Activated T-helper 1 cell treated with anti-CD3 and anti-CD28 coated beads, Interleukin-2, amount 50 U/mL, for 16 hours (primary cell): ENCODE measurements at places on chromosomes 3 and 15.

DNA sequence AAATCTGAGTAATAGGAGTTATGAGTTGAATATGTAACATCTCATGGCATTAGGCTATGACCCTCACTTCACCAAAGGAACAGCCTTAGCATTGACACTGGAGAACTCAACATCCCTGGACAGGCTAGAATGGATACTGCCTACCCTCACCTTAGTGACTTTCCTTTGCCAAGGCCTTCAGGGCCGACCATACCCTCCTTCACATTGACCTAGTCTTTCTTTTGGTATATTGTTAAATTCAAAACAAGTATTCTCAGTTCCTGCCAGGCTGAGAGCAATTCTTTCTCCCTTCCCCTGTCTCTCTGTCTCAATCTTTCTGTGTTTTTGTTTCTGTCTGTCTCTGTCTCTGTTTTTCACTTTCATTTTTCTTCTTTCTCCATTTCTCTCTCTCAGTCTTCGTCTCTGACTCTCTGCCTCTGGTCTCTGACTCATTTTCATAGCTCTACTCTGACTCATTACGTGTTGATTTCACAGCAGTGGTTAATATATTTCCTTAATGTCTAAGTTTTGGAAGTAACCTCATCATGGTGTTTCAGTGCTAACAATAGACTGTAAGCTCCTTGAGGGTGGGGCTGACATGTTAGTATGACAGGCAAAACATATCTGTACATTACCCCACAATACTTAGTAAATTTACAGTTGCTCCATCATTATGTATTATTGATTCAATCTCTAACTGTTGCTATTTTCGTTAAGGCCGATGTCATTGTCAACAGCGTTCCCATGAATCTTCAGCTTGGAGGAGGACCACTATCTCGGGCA lies 32.5 kb downstream of the PARP15 start:
- no peak for DNase-seq

DNA sequence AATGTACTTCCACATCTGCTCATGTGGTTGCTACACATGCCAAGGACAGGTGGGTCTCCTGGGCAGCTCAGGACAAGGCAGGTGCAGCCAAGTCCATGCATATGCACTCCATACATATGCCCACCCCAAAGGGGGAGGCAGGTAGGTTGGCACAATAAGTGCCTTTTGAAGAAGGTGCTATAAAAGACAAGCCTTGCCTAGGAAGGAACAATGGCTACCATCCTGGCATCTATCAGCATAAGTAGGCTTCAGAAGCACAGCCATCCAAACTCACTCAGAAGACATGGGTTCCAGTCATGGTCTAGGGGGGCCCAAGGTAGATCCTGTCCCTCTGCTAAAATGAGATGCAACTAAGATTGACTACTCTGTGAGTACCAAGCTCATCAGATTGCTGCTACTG lies 34.6 kb downstream of the NBEAL2 start:
- DNase-seq: no peak

GRCh38 chr15:57143511-57144078 lies 225.2 kb downstream of the TCF12 start:
- DNase-seq: no peak

DNA sequence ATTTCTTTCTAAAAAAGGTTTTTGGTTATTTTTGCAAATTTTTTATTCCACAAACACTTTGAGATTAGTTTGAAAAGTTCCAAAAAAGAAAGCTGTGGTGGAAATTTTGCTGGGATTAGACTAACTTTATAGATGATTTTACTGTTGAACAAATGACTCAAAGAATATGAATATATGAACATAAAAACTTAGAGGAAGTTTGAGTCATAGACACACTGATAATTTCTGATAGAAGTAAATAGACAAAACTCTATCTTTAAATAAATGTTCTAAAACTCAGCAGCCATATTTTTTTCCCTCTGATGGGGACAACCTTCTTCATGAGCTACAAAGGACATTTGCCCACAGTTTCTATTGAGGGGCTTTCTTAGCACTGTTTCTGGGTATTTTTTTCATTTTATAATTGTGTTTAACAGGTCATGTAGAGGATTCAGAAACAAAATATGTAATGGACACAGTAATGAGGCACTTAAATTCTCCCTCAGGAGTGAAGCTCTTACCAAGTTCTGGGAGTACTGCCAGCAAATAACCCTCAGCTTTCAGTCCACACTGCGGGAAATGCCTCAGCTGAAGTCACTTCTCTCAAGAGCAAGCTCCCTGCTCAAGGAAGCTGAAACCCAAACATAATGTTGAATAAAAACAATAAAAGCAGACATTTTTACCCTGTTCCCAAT lies 157.6 kb downstream of the NFKBIZ start:
- no peak for DNase-seq

DNA sequence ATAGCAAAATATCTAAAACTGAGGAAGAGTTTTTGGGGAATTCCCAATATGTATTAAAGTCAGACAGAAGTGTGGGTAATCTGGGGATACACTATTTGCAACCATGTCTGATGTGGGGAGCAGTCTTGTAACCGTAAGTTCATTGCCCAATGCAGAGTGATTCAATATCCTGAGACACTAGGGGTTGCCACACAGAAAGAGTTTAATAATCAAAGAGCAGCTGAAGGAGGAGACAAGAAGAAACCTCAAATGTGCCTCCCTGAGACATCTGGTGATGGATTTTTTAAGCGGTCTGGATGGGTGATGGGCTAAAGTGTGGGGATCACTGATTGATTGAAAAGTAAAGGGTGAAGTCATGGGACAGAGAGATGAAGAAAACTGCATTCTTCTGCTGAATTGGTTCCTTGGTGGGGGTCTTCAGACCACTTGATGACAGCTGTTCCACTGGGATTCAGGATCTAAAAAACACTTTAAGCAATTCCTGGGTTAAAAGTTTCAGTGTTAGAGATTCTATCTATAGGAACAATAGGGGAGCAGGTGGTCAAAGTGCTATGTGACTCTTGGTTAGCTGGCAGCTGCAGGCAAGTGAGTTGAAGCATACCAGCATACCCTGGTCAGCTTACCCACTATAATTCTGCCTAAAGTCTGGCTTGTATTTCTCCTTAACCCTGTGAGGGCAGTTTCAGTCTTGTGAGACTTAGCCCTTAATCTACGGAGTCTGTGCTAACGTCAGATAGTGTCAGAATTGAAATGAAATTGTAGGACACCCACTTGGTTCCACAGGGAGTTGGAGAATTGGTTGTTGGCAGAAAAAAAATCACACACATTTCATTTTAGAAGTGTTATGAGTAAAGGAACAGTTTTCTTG lies 425.9 kb upstream of the TGFBR2 start:
- no peak for DNase-seq

DNA sequence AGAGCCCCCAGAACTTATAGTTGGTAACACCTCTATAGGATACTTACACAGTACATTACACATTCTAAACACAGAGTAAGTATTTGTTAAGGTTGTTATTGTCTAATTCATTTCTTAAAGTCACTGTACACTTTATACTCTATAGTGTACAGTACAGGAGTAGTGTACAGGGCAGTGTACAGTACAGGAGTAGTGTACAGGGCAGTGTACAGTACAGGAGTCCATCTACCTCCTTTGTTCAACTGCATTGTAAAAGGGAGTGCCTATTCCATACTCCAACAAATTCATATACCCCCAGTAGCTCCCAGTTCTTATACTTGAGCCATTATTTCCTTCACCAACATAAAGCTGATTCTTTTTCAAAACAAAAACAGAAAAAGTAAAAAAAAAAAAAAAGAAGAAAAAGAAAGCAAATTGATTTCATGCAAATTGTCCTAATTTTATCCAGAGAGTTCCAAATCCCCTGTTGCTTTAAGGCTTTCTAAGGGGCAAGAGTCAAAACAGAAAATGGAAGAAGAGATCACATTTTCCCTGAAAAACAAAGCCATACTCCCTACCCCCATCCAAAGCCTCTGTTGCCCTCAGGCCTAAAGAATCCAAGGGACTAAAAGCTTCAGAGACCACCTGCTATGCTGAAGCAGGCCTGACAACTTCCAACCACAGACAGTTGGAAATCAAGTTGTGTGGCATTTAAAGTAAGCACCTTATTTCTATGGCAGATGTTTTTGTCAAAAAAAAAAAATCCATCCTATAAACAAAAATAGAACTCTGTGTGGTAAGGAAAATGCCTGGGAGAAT lies 125.6 kb downstream of the PLCH1 start:
- no peak for DNase-seq

DNA sequence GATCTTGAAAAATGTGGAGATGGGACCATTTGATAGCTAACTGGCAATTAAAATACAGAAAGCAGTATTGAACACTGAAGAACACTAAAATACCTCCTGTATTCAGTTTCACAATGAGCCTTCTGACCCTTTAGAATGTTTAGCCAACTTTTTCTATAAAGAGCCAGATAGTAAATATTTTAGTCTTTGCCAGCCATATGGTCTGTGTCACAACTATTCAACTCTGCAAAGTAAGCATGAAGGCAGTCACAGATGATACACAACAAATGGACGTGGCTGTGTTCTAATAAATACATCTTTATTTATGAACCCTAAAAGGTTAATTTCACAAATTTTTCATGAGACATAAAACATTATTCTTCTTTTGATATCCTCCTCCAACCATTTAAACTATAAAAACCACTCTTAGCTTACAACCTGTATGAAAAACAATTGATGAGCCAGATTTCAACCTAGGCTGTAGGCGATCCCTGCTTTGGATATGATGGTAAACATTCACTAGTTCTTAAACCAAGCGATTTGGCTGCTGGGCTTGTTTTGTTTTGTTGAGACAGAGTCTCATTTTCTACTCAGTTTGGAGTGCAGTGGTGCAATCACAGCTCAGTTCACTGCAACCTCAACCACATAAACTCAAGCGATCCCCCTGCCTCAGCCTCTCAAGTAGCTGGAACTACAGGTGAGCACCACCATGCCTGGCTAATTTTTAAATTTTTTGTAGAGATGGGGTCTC lies 13.6 kb upstream of the CSPG5 start:
- DNase-seq: no peak

DNA sequence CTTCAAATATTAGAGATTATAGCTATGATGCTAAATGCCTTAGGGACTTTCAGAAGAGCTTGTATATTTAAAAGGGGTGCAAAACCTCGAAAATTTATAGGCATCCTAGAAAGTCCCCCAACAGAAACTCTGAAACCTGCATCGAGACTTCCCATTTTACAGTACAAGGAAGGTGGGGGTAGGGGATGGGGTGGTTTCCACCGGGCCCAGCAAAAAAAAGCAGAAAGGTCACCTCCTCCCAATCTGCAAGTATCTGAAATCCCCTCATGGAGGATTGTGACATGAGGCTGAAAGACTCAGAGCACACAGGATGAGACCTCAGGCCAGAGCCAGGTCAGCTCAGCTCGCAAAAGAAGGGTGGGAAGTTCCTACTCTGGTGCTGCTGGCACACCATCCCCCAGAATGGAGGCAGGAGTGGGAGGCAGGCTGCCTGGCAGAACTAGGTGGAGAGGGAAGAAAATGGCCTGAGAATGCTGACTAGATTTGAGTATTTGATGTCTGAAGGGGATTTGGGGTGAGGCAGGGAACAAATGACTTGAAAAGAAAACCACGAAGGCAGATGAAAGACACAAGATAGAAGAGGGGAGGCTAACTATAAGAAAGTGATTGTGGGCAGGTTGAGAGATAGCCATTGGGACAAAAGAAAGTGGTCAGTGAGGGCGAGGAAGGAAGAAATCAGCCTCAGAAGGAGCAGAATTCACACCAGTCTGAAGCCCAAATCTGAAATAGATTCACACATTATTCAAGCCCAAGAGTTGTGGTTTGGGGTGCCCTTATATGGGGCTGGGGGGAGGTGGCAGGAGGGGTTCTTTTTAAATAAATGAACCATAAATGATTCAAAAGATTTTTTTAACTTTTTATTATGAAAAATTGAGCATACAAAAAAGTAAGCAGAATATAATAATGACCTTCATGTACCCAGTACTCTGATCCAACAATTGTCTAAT lies 22.5 kb upstream of the TSC22D2 start:
- no peak for DNase-seq

DNA sequence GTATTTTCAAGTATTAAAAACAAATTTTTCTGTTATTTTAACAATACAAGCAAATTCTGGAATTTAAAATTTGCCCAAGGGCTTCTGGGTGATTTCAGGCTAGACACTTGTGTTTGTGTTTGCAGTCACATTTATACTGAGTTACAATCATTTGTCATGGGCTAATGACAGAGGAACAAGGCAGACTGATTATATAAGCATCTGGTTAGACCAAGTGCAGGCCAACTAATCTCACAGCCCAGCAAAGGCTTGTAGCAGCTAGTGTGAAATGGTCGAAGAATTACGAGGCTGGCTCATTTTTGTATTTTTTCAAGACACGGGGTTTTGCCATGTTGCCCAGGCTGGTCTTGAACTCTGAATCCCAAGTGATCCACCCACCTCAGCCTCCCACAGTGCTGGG lies 52.1 kb downstream of the CMTM8 start:
- DNase-seq: no peak

GRCh38 chr3:42778644-42779043 lies 5.6 kb upstream of the CCDC13 start:
- no peak for DNase-seq

- no peak for DNase-seq
These were observed 27.1 kb downstream of the SPSB4 start for GRCh38 chr3:141078200-141078599.

- DNase-seq: no peak
These were observed 291.7 kb downstream of the MEX3B start for GRCh38 chr15:81754078-81754477.

GRCh38 chr3:177886501-177886900 lies 649.7 kb upstream of the KCNMB2 start:
- DNase-seq: no peak

- DNase-seq: no peak
These were observed 35.6 kb downstream of the SRPRB start for GRCh38 chr3:133841196-133841595.

DNA sequence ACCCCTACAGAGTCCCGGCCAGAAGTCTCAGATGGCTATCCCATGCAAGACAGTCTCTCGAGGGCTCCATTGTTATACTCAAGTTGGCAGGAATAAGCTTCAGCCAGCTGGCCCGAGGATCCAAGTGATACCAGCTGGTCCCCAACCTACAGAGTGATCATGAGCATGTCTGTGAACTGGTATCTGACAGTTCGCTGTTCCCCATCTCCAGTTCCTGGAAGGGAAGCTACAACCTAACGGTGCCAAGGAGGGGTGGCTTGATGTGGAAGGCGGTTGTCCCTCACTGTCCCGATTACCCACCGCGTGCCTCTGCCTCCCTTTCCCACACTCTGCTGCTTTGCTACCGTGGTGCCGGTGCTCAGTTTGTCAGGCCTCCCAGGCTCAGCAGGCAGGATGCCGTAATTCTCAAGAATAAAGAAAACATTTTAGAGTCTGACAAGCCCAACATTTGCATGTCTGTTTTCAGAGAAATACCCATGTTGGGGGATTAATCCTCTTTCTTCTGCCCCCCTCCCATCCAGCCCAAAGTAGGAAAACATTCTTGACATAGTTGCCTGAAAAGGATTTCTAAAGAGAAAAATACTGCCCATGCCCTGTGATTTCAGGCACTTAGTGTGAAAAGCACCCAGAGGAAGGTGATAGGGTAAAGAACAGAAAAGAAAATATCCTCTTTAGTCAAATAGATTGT lies 49.4 kb upstream of the HES1 start:
- DNase-seq: no peak

GRCh38 chr3:104596551-104596950 lies 770.2 kb upstream of the ALCAM start:
- no peak for DNase-seq
